ENCODE measurements at places on chromosomes 16 and 17.

- no peak for DNase-seq
These were observed 593 bp downstream of the GFER start for GRCh38 chr16:1984347-1985225.

DNA sequence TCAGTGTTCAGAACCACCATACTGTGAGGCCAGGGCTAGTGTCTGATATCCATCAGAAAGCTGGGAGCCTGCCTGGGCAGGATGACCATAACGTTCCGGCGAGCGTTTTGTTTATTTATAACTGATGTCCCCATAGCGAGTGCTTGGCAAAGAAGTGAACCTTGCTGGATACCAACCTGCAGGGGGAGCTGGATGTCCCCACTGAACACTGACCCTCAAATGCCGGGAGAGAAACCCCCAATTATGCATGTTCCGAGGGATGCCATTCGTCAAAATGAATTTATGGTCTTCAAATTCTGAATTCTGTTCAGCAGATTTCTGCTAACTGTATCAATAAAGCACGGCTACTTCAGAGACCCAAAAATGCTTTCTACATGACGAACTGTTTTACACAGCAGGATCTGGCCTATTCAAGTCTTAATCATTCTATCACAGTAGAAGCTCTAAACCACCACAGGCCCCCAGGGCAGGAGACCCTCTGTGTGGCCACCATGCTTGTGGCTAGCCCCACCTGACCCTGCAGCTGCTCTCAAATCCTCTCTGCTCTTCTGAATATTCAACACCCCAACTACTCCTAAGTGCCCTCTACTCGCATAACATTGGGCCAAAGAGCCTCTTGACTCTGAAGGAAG is 15.2 kb downstream of the MED24 start:
- no peak for DNase-seq

- DNase-seq, result no peak
These were observed 1.8 kb downstream of the KCNJ2 start for GRCh38 chr17:70171159-70171558.

DNA sequence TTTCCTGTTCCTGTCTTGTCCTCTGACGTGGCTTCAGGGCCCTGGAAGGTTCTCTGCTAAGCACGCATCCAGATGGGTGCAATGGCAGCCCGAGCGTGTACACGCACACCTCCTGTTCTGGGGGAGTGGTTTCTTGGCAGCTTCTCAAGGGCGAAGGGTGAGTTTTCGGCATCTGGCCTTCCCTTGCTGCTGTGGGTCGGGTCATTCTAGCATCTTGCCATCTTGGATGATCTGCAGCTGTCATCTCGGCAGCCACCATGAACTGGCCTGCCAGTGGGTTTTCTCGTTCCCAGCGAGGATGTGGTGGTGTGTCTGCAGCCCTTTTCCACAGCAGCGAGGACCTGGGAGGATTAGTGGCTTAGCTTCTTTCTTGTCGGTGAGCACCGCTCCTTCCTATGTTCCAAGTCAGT is 10.6 kb downstream of the MSI2 start:
- DNase-seq, result no peak

DNA sequence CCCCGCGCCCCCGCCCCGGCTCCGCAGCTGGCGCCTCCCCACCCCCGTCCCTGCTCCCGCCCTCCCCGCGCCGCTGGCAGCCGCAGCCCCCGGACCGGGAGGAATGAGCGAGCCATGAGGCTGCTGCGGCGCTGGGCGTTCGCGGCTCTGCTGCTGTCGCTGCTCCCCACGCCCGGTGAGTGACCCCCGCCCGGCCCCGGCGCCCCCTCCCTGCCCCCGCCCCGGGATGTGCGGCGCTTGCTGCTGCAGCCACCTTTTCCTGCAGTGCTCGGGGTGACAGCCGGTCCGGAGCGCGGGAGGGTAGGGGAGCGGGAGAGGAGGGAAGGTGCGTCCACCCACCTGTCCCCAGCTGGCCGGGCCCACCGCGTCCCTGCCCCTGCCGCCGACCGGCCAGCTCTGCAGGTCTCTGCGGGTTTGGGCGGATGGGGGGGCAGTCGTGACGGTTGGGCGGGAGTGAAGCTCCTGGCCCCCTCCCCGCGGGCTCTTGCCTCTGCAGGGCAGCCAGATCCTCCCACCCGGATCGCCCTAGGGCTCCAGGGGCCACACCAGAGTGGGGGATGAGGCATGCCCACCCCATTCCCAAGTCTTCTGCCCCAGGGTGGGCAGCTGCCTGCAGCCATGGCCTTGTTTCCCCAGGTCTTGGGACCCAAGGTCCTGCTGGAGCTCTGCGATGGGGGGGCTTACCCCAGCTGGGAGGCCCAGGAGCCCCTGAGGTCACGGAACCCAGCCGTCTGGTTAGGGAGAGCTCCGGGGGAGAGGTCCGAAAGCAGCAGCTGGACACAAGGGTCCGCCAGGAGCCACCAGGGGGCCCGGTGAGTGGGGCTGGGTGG is 513 bp downstream of the ADAM11 start:
- DNase-seq, result no peak

DNA sequence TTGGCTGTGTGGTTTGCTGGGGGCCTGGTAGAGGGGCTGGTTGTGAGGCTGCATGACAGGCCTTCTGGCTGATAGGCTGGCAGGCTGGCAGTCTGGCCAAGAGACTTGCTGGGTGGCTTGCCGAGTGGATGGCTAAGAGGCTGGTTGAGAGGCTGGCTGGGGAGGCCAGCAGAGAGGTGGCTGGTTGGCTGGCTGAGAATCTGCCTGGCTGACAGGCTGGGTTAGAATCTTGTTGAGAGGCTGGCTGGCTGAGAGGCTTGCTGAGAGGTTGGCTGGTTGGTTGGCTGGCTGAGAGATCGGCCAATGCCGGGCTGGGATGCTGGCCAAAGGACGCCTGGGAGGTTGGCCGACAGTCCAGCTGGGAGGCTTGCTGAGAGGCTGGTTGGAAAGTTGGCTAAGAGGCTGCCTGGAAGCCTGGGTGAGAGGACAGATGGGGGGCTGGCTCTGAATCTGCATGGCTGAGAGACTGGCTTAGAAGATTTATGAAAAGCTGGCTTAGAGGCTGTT is 35.9 kb upstream of the ACSM2B start:
- DNase-seq, result no peak

GRCh38 chr16:61820398-61820797 is 215.8 kb downstream of the CDH8 start:
- no peak for DNase-seq

DNA sequence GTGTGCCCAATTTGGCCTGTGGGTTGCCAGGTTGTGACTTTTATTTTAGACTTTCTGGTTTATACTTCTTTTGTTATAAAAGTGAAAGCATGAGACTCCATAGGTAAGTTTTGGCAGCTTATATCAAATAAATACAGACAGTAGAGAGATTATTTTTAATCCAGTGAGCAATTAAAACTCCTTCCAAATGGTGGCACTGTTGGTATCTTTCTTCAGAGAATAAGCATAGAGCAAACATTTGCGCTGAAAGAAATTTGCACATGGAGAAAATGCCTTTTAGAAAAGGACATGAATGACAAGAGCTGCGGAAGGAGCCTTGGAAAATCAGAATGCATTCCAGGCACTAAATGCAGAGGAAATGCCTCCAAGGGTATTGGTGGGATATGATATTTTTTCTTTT is 46.1 kb upstream of the DNAJA2 start:
- no peak for DNase-seq

- DNase-seq, result no peak
These were observed 20.7 kb downstream of the SPHK1 start for GRCh38 chr17:76404976-76405563.

- no peak for DNase-seq
These were observed 20.9 kb upstream of the NSRP1 start for GRCh38 chr17:30095507-30096244.

DNA sequence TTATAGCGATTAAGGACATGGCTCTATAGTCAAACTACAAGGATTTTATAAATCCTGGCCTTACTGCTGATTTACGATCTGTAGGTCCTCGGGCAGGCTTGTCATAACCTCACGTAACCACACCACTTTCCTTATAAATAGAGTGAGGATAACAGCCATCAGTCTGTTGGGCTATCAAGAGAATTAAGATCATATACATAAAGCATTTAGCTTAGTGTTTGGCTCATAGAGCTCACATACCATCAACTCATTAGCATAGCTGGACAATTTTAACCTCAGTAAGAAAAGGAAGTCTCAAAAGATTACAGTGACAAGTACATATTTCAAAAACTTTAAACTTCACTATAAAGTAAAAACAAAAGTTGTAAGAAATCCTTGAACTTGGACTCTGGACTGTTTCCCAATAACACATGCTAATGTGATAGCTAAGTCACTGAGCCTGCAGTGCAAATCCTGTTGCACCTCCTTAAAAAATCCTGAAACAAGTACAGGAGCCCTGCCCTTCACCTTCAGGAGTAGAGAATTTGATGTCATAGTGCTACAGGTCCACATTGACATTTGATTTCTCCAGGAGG is 20.8 kb upstream of the CLEC3A start:
- DNase-seq, result no peak

DNA sequence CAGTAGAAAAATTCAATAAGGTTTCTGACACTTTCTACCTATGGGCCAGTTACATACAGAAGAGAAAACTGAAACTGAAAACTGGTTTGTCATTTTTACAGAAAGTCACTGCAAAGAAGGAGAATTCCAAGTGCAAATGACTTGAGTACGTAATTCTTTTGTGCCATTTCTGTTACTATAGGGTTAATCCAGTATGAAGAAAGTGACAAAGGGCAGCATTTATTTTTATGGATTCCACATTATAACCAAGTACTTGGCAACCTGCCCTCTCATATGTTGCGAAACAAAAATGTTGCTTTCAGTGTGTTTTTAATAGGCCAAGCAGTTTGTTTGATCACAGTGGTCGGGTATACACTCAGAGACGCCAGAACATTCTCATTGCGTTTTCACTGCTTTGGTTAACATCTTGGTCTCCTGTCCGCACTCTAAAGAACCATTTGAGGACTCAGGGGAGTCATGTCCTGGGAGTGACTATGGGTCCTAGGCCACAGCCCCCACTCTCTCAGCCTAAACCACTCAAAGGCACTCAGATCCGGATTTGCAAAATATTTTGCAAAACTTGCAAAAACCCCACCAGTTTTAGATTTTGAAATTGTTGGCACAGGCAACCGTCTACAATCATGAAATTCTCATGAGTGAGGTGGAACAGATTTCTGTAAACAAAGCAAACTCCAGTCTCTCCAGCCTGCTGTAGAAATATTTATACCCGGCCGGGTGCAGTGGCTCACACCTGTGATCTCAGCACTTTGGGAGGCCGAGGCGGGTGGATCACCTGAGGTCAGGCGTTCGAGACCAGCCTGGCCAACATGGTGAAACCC is 15.4 kb upstream of the HELZ start:
- DNase-seq, result no peak

GRCh38 chr16:79528338-79528737 is 72.2 kb downstream of the MAF start:
- DNase-seq, result no peak

DNA sequence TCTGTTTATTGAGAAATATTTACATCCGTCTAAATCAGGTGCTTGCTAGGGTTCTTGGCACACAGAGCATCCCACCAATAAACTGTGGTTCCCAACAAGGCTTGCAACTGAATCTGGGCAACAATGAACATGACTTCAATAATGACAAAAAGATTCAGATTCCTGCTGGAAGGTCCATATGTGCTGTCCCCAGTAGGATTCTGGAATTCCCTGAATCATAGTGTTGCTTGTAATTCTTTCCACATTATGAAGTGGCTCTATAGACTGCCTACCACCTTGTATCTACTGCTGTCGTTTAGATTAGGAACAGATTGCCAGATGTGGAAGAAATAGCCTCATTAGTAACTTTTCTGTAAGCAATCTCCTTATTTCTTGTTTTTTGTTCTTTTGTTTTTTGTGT is 265.9 kb downstream of the WWOX start:
- DNase-seq, result no peak

GRCh38 chr17:79691931-79692330 is 38.8 kb upstream of the ENPP7 start:
- no peak for DNase-seq

DNA sequence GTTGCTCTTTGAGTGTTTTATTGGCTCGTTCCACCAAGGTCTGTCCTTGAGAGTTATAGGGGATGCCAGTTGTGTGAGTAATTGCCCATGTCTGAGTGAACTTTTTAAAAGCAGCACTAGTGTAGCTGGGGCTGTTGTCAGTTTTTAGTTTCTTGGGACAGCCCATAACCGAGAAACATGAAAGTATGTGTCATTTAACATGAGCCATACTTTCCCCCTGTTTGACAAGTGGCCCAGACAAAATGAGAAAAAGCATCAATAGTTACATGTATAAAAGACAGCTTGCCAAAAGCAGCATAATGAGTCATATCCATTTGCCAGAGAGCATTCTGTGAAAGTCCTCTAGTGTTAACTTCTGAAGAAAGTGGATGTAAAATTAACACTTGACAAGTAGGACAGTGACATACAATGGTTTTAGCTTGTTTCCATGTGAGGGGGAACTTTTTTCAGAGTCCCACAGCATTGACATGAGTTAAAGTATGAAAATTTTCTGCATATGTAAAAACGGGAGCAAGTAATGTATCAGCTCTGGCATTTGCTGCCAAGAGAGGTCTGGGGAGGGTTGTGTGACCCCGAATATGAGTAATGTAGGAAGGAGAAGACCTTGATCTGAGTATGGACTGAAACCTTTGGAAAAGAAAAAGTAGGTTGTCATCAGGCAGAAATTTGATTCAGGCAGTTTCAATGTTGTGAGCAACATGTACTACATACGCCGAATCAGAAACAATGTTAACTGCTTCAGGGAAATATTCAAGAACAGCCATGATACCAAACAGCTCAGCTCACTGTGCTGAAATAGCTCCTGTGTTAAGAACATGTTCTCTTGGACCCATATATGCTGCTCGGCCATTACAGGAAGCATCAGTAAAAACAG is 56.8 kb upstream of the ARL4D start:
- DNase-seq, result no peak

- no peak for DNase-seq
These were observed 31.8 kb downstream of the PRMT7 start for GRCh38 chr16:68342620-68343019.

DNA sequence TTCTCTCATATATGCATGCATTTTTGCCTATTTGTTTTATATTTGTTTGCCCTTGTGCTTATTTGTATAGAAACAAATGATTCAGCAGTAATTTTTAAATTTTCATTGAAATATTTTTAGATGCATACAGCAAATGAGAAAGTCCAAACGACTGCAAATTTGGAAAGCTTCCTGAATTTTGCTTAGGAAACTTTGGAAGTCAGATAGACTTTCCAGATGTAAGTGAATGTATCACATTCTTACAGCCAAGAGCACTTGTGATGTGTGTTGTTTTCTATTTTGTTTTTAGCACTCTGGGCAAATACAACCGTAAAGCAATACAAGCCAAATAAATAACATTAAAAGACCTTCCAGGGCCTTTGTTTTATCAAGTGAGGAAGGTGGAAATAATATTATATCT is 680.8 kb upstream of the CDH8 start:
- DNase-seq, result no peak

GRCh38 chr16:77335652-77336234 is 99.1 kb downstream of the ADAMTS18 start:
- no peak for DNase-seq

DNA sequence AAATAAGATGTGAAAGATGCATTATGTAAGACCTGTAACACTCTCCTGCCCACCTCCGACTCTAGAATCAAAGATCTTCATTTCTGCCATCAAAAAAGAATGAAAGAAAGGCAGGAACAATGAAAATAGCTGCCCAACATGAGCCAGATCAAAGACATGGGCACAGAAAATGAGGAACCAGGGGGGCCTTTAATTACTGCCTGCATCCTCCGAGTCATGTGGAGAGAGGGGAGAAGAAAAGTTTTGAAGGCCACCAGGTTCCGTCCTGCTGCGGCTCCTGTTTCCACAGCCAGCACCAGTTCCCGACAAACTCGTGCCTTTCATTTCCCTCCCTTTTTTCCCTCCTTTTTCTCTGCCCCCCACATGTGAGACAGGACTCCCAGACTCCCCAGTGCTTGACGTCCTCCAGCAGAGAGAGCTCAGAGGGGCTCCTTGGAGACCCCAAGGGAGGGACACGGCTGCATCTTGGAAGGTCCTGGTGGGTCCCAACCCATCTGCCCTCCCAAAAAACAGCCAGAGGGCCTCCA is 168.4 kb downstream of the ZNF423 start:
- DNase-seq, result no peak
